Stimulated activated CD8-positive, alpha-beta memory T cell treated with anti-CD3 and anti-CD28 coated beads, Interleukin-7, amount 100 ng/mL, for 48 hours (primary cell): ENCODE measurements at places on chromosomes 2 and 18.

DNA sequence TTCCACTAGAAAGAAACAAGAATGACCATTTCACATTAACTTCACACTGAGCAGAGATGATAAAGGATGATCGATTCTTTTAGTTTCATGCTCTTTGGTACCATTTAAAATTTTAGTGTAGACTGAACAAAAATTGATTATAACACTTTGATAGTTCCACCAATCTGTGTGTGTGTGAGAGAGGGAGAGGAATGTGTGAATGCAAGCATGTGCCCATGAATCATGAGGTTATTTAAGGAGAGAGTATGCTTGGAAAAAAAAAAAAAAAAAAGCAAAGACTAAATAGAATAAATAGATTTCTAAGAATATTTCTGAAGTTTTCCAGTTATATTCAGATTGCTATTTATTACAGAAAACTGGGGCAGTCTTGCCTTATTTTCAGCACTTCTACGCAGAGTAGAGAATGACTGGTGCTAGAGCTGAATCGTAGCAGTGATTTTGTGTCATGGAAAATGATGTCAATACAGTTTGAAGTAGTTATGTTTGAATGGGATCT lies 900.8 kb downstream of the SLC4A3 start:
- DNase-seq = no peak

DNA sequence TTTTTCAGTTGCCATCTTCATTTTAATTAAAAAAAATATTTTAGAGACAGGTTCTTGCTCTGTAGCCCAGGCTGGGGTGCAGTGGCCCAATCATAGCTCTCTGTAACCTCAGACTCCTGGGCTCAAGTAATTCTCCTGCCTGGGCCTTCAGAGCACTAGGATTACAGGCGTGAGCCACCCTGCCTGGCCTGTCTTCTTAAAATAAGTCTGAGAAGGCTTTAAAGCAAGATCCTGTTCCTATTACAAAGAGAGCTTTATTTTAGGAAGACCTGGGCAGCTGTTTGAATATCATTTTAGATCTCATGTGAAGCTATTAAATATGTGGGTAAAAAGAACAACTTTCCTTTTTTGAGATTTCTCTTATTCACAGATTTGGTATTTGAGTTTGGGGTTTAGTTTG lies 1.5 kb downstream of the FAM228A start:
- no peak for DNase-seq

DNA sequence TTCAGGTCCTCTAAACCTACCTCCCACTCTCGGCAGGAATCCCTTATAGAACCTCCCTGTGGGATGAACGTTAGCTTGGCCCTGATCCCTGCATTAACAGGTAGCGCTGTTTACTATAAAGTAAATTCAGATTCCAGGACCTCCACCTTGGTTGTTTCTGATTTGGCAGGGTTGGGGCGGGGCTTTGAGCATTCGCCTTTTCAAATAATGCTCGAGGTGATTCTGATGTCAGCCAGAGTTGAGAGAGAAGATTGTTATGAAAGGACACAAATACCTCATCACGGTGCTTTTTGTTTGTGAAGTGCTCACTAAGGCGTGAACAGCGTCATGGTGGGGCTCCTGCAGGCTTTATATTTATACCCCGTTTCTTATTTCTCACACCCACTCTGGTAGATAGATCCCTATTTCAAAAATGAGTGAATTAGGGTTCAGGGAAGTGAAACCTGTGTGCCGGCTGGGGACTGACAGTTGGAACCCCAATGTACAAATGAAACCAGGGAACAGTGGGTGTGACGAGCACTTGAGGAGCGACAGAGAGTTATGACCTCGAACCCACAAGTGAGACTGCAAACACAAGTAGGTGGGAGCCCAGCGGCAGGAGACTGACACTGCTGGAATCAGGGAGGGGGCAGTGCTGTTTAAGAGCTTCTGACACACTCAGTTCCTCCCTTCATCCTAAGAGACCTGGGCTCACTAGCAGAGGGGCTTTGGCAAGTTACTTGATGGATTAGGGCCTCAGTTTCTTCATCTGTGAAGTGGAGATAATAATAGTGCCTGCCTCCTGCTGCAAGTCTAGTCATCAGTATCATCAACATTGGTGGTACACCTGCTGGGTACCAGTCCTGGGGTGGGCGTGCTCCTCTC lies 14.2 kb upstream of the CXCR4 start:
- no peak for DNase-seq

GRCh38 chr2:115386465-115386864 lies 944.0 kb downstream of the DPP10 start:
- no peak for DNase-seq

- DNase-seq = no peak
These were observed 82.1 kb upstream of the POMC start for GRCh38 chr2:25250331-25251070.
